Left lung (tissue), 14 donors: ENCODE measurements at places on chromosomes 11 and 22. TPM values are rescaled to one million over a fixed set of nuclear protein-coding genes. Genes with fewer than 3 reads are reported as not detected.

ADAMTS8 gene
- 5.1 TPM for polyA plus RNA-seq

CELSR1 gene
- 33.8 TPM for polyA plus RNA-seq

LMNTD2 gene
- 2.2 TPM for polyA plus RNA-seq

RASSF10 gene
- polyA plus RNA-seq = 19.1 TPM

OR5L2 gene
- not detected for polyA plus RNA-seq

ABCC8 gene
- polyA plus RNA-seq = 11.1 TPM

RIN1 gene
- polyA plus RNA-seq = 3.7 TPM

MS4A12 gene
- not detected for polyA plus RNA-seq

HSPB2 gene
- 3.9 TPM for polyA plus RNA-seq

SLC25A18 gene
- 0.26 TPM for polyA plus RNA-seq

FAM118A gene
- polyA plus RNA-seq = 24.8 TPM

KRTAP5-2 gene
- polyA plus RNA-seq = not detected

TSPAN32 gene
- polyA plus RNA-seq = 4.1 TPM

PRR33 gene
- 0.11 TPM for polyA plus RNA-seq

FOLR2 gene
- polyA plus RNA-seq = 14.5 TPM

NCR3LG1 gene
- polyA plus RNA-seq = 0.76 TPM

TMPRSS5 gene
- polyA plus RNA-seq = 1.8 TPM

NXPE1 gene
- 0.08 TPM for polyA plus RNA-seq

SEPTIN3 gene
- polyA plus RNA-seq = 1.6 TPM

MYBPC3 gene
- polyA plus RNA-seq = not detected

FOXRED1 gene
- 56.1 TPM for polyA plus RNA-seq

SLC22A6 gene
- polyA plus RNA-seq = 0.13 TPM

CCDC73 gene
- polyA plus RNA-seq = 0.57 TPM

GDPD4 gene
- 0.34 TPM for polyA plus RNA-seq

BTBD18 gene
- 0.35 TPM for polyA plus RNA-seq

SLC37A2 gene
- 3.2 TPM for polyA plus RNA-seq

CSNK2A3 gene
- polyA plus RNA-seq = 4.3 TPM

ZNF280B gene
- 3.6 TPM for polyA plus RNA-seq

RFPL1 gene
- 0.20 TPM for polyA plus RNA-seq

CAVIN3 gene
- 39.2 TPM for polyA plus RNA-seq

SNX32 gene
- polyA plus RNA-seq = 2.5 TPM

ROBO3 gene
- polyA plus RNA-seq = 54.8 TPM

NXPE4 gene
- polyA plus RNA-seq = 0.10 TPM

CD6 gene
- polyA plus RNA-seq = 1.7 TPM

SAA4 gene
- polyA plus RNA-seq = not detected

B4GALNT4 gene
- polyA plus RNA-seq = 47.9 TPM

SUSD2 gene
- polyA plus RNA-seq = 8.2 TPM

GAL3ST1 gene
- polyA plus RNA-seq = 7.3 TPM

MORC2 gene
- 31.6 TPM for polyA plus RNA-seq

PHF21B gene
- polyA plus RNA-seq = 1.4 TPM

APLP2 gene
- polyA plus RNA-seq = 405 TPM

RCOR2 gene
- 15.3 TPM for polyA plus RNA-seq

APOA4 gene
- not detected for polyA plus RNA-seq

GNAZ gene
- 3.1 TPM for polyA plus RNA-seq

TPH1 gene
- polyA plus RNA-seq = 1.6 TPM

CARD18 gene
- polyA plus RNA-seq = not detected

INSC gene
- 1.1 TPM for polyA plus RNA-seq

C11orf86 gene
- polyA plus RNA-seq = not detected

OR2AG2 gene
- 0.08 TPM for polyA plus RNA-seq

THRSP gene
- polyA plus RNA-seq = 0.34 TPM

MUC6 gene
- 0.34 TPM for polyA plus RNA-seq

STK33 gene
- 18.5 TPM for polyA plus RNA-seq

TTLL8 gene
- not detected for polyA plus RNA-seq
